ENCODE measurements at places on chromosomes 3 and 15.

- DNase-seq: no peak
These were observed 16.9 kb downstream of the CD47 start for GRCh38 chr3:108073764-108074431.

DNA sequence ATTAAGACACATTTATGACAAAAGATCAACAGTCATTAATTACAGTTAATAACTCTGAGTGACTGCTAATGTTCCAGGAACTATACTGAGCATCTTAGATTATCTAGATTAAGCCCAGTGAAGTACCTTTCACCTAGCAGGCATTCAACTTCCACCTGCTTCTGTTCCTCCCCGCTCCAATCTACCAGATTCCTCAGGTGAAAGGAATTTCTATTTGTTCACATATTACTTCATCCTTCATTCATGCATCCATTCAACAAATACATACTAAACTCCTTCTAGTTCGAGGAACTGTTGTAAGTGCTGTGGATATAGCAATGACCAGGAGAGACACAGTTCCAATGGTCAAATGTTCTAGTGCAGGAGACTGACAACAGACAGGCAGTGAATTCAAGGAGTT lies 139.3 kb downstream of the FILIP1L start:
- no peak for DNase-seq

- no peak for DNase-seq
These were observed 298.2 kb upstream of the SATB1 start for GRCh38 chr3:18723206-18723810.

- DNase-seq: no peak
These were observed 209.2 kb upstream of the ZPLD1 start for GRCh38 chr3:102225407-102226132.

- no peak for DNase-seq
These were observed 4.6 kb downstream of the CFAP100 start for GRCh38 chr3:126399351-126399735.

DNA sequence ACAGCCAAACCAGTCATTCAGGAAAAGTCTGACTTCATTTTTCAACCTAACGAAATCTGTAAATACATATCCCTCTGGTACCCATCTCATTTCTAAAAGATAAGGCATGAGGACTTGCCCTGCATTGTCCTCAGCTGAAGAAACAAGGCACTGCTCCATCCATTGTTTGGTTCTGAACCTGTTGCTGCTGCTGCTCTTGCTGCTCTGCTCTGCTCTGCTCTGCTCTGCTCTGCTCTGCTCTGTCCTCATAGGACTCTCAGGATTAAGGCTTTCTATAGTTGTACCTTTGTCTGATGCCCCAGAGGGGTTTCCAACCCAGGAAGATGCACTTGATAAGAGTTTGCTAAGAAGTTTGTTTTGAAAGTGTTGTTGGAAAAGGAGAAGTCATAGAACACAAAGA lies 38.2 kb downstream of the CMSS1 start:
- DNase-seq: no peak

GRCh38 chr3:168157903-168158302 lies 62.2 kb upstream of the GOLIM4 start:
- DNase-seq: no peak

Measured in activated naive CD4-positive, alpha-beta T cell (primary cell).